ENCODE measurements at places on chromosomes 5 and 9.

DNA sequence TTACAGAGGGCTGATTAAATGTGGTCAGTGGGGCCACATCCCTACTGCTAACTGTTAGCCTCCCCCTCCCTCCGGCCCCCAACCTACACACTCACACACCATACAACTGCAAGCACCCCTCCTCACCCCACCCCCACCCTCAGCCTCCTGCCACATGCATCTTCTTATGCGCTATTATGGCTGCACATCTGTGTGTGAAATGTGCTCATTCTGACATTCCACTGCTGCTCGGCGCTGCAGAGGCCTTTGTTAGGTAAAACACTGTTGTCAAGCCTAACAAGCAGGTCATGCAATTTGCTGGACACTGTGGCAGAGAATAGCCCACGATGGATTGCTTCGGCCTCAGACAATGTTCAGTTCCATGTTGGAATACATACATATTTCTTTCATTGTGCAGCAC, 173.6 kb downstream of the NR2F1-AS1 start:
- DNase-seq, result no peak

DNA sequence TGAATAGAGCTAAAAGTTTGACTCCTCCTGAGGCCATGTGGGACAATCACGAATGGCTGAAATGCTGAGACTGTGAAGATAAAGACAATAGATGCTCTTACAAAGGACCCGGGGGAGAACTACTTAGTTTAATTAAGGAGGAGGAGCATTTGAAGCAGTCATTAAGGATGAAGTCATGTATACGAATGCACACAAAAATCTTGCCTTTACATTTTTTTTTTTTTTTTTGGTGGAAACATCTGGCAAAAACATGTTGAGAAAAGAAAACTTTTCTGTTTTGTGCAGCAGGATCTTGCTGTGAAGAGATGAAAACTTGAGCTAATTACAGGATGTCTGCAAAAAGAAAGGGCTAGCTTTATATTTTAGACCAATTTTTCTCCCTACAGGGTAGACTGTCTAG, 42.3 kb upstream of the NR3C1 start:
- DNase-seq, result no peak

DNA sequence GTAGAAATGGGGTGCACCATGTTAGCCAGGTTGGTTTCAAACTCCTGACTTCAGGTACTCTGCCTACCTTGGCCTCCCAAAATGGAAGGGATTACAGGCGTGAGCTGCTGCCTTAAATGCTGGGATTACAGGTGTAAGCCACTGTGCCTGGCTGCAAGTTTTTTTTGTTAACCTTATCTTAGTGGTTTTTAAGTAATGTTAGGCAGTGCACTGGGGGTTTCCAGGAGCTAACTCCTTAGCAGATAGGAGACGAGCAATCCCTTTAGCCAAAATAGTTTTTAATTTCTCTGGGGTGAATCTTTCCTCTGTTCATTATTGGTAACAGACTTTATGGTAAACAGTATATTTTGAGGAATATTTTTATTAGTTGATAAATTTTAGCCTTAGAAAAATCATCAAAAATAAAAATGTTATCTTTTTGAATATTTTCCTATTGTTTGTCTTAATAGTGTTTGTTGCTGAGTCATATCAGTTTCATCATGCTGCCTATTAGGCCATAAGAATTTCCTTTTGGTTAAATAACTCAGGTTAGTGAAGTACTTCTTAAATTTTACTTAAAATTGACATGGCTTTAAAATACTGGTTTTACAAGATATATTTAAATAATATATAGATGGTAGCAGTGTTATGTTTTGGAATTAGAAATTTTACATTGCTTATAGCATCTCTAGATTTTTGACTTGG, 37.9 kb downstream of the LMNB1 start:
- DNase-seq, result no peak

DNA sequence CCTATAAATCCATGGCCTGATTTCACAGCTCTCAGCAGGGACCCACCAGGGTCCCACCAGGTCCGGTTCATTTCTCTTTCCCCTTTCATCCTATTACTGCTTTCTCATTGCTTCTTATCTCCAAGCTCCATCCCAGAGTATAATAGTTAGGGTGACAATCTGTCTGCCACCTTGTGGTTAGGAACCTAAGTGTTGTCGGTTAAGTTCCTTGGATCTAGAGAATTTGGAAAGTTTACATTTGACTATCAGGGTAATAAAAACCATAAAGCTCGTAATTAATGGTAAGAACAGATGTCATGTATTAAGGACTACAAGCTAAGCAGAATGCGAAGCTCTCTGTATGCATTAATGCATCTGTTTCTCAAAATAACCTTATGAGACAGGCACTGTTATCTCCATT, 259.1 kb downstream of the SH3GL2 start:
- no peak for DNase-seq

GRCh38 chr9:33510262-33511183, 13.5 kb upstream of the ANKRD18B start:
- DNase-seq, result peak; percentile 30

GRCh38 chr5:76084496-76085242, 1.5 kb downstream of the SV2C start:
- DNase-seq, result no peak

DNA sequence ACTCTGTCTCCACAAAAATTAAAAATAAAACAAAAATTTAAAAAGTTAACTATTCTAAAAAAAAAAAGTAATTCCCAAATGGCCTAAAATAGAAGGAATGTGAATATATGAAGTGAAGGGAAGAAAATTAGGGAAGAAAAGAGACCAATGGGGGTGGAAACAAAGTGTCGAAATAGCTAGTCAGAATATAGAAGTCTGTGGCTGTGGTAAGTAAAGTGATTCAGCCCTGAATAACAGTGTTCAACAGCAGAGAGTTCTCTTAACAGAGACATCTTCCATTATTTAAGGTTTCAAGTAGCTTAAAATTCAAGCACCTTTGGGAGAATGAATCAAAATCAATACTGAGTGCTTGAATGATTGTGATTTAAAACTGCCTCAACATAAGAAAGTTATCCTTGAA, 51.7 kb downstream of the LPAR1 start:
- DNase-seq, result no peak

GRCh38 chr5:67401172-67401571, 204.6 kb upstream of the CD180 start:
- DNase-seq, result no peak

- peak; percentile 26 for DNase-seq
These were observed 30.4 kb upstream of the IER5L start for GRCh38 chr9:129208207-129209032.

DNA sequence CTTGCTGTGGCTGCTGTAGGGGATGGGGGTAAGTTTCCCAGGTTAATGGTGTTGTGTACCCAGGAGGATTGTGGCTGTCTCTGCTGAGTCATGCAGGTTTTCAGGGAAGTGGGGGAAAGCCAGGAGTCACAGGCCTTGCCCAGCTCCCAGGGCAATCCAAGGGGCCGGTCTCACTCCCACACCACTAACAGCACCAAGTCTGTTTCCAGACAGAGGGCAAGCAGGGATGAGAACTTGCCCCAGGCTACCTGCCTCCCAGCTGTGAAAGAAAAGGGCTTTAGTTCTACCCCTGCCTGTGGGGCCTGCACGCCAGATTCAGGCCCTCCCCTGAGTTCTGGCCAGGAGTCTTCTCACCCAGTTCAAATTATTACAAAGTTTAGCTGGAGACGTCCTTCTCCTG, 579.8 kb upstream of the ST8SIA4 start:
- DNase-seq, result no peak

Measured in CD4-positive, alpha-beta T cell treated with Interleukin-17A for 1 hour (primary cell).